Stimulated activated CD4-positive, alpha-beta T cell treated with anti-CD3 and anti-CD28 coated beads, Interleukin-1b, Interleukin-23, amount 100 ng/mL, for 4 hours (primary cell): ENCODE measurements at places on chromosomes 2 and 18.

- DNase-seq, result no peak
Observed at GRCh38 chr2:111704246-111704645, 179.7 kb downstream of the ANAPC1 start.

DNA sequence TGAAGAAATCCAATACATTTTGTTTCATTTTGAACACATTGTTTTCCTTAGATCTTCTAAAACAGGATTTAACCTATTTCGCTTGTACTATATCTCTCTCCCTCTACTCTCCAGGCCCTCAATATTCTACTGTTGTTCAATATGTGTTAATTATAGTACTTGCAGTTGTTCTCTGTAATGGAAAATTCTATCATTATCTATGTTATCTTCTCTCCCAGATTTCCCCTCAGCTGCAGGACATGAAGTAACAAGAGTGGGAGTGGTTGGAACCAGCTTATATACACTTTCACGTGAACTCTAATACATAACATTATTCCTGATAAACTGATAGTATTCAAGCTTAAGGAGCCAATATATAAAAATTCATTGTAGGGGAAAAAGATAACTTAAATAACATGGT is 7.0 kb upstream of the STRN start:
- DNase-seq, result no peak

GRCh38 chr2:121565389-121566250 is 34.9 kb downstream of the RNU4ATAC start:
- DNase-seq, result no peak

DNA sequence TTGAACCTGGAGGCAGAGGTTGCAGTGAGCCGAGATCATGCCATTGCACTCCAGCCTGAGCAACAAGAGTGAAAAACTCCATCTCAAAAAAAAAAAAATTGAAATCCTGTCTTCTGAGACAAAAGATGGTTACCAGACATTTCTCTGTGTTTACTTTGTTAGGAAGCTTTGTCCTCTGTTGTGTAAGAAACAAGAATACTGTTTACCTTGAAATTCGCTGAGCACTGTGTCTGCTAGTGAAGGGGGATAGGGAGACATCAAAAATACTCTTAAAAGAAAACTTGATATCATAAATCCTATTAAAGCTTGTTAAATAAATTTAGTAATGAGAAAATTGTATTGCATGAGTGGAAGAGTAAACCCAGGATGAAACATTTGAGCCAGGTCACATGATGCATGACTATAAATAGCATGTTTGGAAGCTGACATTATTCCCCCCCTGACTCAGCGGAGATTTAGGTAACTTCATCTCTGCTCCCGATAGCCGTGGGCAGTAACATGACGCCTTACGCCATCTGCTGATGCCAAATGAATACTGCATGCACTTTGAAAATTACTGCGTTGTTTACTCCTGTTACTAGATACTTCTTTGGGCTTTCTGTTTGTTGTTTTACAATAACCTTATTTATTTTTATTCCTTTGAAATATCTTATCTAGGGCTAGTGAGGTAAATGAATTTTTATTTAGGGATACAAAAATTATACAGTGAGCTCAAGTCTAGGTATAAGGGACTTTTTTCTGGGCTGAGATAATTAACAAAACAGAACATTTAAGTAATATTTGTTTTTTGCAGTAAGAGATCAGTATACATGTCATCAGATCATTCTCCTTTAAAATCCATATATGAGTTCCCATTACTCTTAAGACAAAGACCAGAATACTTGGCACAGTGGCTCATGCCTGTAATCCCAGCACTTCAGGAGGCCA is 134.9 kb downstream of the MAP3K20 start:
- peak; percentile 7 for DNase-seq

DNA sequence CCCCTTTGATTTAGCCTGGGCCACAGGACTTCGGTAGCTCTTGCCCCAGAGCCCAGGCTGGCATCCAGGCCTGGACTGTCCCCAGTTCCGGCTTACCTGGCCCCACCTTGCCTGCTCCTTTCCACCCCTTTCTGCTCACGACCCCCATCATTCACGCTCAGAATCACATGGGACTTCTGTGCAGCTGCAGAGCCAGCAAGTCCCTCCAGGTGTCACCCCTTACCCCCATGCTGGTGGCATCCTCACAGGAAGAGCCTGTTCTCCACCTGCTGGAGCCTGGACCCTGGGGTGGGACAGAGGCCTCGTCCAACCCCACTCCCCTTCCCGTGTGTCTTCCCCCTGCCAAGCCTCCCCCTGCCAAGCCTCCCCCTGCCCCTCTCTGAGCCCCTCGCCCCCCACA is 7.9 kb upstream of the KCNIP3 start:
- no peak for DNase-seq

DNA sequence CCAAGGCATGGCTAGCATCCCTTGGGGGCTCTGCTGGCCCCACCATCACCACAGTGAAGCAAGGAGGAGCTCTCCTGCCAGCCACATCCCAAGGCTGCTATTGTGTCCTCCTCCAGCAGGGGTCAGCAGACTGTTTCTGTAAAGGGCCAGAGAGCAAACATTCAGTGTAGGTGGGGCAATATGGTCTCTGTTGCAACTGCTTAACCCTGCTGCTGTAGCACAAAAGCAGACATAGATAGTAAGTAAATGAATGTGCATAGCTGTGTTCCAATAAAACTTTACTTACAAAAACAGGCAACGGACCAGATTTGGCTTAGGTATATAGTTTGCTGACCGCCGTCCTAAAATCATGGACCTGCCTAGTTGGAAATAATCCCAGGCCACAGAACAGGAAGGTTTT is 36.4 kb upstream of the ZBTB7C start:
- peak; percentile 61 for DNase-seq
